ENCODE measurements at places on chromosomes 7 and 10.

- no peak for DNase-seq
Observed at GRCh38 chr10:18203471-18203870, 63.2 kb downstream of the CACNB2 start.

GRCh38 chr7:77320714-77321113 is 95.4 kb downstream of the GSAP start:
- no peak for DNase-seq

- DNase-seq: no peak
Observed at GRCh38 chr10:128463991-128464760, 338.0 kb upstream of the MKI67 start.

DNA sequence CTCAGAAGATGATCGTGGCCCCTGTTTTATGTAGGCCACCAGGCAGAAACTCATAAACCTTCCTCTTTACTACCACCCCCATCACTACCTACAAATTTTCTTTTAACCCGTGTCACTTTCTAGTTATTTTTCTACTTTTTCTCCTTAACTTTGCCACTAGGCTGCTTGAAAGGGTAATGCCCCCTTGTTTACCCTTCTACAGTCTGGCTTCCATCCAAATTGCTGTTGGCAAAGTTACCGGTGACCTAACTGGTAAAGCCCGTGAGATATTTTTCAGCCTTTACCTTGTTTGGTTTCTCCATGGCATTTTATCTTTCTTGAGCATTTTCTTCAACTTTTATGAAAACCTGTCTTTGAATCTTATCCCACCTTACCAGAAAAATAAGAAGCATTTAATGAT is 153.0 kb downstream of the WNT2 start:
- no peak for DNase-seq

DNA sequence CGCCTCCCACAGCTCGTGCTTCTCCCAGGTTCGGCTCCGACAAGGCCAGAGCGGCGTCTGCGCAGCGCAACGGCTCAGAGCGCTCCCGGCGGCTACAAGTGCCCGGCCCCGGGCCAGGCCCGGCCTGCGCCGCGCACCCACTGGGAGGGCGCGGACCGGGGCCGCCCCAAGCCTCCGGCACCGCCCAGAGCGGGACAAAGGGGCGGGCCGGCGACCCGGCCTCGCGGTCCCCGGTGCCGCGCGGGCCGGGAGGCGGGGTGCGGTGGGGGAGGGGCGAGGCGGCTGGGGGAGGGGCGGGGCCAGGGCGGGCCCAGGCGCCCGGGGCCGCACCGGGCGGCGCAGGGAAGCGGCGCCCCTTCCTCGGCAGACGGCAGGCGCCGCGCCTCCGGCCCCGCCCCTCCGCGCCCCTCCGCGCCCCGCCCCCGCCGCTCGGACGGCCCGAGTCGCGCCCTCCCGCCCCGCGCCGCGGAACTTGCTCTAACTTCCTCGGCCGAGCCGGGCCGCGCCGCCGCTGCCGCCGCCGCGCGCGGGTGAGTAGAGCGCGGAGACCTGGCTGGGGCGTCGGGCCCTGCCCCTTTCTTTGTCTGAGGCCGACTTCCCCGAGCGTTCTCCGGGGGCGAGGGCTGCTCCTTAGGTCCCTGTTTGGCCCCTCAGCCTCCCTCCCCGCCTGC is at the start of gene TSPAN14:
Gene TSPAN14 (plus strand): TSS at position 469 of the 671 bp plus-strand sequence. CDS start 34,924 bp downstream, outside the sequence.
- peak; percentile 62 for DNase-seq

- no peak for DNase-seq
Observed at GRCh38 chr7:135682191-135682590, 19.9 kb downstream of the STMP1 start.

DNA sequence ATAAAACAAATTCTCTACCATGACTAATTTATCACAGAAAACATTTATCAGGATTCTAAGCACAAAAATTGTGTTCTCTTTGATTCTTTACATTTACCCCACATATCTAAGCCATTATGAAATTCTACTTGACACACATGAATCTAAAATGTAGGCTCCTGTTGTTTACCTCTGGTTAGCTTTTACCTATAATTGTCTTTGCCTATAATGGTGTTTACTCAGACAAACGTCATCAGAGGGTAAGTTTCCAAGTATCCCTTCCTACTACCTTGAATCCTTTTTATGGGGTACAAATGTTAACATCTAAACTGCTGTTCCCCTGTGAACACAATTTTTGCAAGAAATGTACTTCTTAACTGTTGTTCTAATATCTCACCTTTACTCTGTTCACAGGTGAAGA is 63.5 kb downstream of the MINDY3 start:
- DNase-seq: no peak

GRCh38 chr10:59087486-59087885 is 89.0 kb upstream of the PHYHIPL start:
- DNase-seq: no peak

DNA sequence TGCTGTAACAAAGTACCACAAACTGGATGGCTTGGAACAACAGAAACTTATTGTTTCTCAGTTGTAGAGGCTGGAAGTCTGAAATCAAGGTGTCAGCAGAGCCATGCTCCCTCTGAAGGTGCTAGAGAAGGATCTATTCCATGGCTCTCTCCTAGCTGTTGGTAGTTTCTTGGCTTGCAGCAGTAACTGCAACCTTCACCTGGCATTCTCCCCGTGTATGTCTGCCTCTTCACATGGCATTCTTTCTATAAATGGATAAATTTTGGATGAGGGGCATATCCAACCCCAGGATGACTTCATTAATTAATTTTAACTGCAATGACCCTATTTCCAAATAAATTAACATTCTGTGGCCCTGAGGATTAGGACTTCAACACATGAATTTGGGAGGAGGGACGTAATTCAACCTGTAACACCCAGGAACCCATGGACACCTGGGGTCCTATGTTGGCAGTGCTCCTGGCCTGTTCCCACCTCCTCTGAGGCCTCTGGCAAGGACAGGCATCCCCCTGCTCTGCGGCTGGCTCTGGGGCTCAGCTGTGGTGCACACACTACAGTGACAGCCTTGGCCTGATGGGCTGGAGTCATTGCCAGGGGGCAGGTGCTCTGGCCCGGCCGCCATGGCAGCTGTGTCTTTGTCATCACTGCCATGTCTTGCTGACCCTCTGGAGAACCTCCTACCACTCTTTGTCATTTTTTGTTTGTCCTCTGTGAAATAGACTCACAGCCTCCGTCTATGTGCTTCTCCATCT is 30.8 kb downstream of the LSMEM1 start:
- DNase-seq: no peak

DNA sequence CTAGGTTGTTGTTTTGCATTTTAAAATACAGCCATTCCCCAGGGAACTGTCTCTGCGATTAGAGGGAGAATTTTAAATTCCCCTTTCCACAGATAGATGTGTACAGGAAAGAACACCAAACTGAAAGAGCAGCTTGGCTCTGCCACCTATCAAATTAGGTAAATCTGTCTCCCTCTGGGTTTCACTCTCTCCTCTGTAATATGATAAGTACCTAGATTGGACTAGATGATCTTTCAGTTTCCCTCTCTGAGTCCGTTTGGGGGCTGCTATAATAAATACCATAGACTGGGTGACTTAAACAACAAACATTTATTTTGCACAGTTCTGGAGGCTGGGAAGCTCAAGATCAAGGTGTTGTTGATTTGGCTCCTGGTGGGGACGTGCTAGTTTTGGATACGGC is 186.0 kb downstream of the KIF20B start:
- DNase-seq: no peak

- peak; percentile 19 for DNase-seq
Observed at GRCh38 chr7:140230516-140230860, 53.7 kb upstream of the KDM7A start.

GRCh38 chr7:95843286-95843685 is 70.9 kb downstream of the DYNC1I1 start:
- DNase-seq: no peak

DNA sequence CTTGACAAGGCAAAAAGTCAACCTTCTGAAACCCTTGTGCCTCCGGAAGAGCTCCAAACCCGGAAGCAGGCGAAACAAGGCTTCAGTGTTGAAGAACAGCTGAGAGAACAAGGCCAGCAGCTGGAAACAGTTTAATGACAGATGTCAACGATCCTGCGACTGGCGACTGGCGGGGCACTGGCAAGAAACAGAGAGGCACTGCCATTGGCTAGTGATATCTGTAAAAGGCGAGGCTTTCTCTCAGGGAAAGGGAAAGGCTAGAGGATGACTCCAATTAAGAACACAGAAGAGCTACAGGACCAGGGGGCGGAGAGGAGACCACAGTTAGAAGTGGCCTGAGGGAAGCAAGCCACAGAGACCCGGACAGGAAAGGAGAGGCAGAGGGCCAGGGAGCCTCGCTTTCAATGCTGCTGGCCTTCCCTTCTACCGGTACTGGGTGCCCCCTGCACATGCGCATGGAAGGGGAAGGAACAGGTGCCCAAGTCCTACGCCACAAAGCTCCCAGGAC is 19.4 kb downstream of the ITGB1 start:
- DNase-seq: no peak

DNA sequence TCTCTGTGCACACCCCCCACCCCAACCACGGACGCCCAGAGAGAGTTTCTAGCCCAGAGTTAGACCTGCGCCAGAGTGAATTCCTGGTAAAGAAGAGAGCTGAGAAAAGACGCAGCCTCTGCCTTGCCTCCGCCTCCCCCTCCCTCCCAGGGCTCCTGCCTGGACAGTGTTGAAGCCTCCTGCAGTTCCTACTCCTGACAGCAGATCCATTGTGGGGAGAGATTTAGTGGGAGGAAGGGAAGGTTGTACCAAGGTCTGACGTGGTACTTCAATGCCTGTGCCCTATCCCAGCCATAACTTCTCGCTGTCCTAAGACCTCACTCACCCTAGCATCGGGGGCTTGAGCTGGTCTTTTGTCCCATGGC is 952 bp downstream of the SRRM3 start:
- no peak for DNase-seq

DNA sequence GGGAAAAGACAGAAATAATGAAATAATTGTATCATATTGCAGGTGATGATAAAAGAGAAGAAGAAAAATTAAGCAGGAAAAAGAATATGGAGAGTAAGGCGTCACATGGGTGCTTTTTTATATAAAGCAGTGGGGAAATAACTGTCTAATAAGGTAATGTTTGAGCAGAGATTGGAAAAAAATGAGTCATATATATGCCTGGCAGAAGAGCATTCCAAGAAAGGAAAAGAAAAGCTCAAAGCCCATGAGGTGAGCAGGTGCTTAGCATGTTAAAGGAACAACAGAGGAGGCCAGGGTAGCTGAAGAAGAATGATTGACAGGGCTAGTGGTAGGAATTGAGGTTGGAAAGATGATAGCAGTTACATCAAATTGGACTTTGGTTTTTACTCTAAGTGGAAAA is 739.5 kb downstream of the SORCS1 start:
- no peak for DNase-seq

DNA sequence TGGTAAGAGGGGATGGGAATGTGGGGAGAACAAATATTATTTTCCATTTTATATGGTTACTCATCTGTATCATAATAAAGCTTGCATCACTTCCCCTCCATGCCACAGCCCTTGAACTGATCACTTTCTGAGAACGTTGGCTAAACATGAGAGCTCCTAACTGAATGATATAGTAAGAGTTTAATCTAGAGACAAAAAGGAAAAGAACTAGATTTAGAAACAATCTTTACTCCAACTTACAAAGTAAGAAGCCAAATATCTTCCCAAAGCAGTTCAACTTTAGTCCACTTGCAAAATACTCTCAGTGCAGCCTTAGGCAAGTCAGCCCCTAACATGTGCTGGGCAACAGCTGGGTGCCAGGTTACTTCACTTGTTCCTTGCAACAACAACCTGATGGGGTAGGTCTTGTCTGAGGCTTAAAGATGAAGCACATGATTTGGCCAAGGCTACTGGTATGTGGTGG is 20.3 kb downstream of the SMURF1 start:
- DNase-seq: no peak

- DNase-seq: no peak
Observed at GRCh38 chr7:69603351-69603750, 5.1 kb downstream of the AUTS2 start.

DNA sequence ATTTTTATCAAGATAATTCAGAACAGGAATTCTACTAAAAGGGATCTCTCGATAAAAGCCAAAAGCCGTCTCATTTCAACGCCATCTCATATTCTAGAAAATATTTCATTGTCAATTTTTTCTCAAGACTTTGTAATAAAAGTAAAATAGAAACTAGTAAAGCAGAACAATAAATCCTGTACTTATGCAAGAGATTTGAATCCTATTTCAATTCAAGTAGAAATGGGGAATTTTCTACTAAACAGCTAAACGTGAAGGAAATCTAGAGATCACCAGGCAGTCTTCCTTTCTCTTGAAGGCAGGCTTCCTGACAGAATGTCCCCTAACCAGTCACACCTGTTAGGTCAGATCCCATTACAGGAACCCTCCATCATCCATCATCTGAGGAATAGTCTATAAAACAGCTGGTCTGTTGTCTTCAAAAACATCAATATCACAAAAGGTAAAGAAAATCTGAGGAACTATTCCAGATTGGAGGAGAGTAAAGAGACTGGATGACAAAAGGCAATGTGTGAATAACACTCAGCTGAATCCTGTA is 23.7 kb downstream of the USP6NL start:
- DNase-seq: no peak

- DNase-seq: no peak
Observed at GRCh38 chr7:91249506-91250233, 14.6 kb upstream of the FZD1 start.

DNA sequence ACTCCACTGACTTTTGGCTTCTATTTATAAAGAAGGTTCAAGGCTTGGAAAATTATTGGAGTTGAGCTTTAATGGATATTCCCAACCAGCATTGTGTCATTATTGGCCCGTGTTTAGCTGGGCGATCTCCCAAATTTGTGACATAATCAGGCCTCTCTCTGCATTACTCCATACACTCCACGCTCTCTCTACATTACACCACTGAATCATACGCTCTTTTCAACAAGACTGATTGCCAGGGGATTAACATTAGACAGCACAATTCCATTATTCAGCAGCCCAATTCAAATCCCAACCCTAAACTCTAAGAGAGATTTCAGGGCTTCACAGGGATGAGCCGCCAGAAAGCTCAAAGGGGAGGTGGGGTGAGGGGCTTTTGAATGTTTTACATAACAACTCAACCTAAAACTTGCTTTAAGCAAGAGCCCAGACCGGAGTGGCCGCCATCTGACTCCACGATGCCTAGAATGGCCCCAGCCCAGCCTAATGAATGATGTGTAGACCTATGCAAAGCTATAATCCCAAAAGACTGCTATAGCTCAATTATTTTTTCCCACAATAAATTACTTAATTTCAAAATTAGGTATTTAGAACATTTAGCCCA is 61.8 kb downstream of the FGFR2 start:
- DNase-seq: no peak

GRCh38 chr10:63168821-63169462 is 35.8 kb downstream of the NRBF2 start:
- DNase-seq: no peak

- DNase-seq: no peak
Observed at GRCh38 chr10:69470463-69471384, 19.5 kb downstream of the TSPAN15 start.

GRCh38 chr10:520402-520787 is 169.1 kb downstream of the DIP2C start:
- DNase-seq: peak; percentile 55

Measured in NCI-H2171 (cell line).